ENCODE measurements at places on chromosomes 12 and 14.

DNA sequence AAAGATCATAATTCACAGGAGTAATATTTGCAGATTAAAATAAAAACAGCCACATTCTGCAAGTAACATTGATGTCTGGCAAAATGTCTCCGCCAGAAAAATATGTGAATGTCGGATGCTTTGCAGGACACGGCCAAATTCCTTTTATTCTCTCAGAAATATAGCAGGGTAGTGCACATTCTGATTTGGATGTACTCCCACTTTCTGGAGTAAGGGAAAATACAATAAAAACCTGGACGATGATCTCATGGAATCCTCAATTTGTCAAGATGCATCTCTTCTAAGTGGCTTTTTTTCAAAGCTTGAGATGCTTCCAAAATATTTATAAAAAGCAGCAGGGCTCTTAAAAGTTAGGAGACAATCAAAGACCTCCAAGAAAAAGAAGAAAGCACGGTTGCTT is 133.3 kb downstream of the TBX5 start:
- DNase-seq = no peak

GRCh38 chr14:91065266-91065665 is 4.8 kb upstream of the RPS6KA5 start:
- DNase-seq = no peak

DNA sequence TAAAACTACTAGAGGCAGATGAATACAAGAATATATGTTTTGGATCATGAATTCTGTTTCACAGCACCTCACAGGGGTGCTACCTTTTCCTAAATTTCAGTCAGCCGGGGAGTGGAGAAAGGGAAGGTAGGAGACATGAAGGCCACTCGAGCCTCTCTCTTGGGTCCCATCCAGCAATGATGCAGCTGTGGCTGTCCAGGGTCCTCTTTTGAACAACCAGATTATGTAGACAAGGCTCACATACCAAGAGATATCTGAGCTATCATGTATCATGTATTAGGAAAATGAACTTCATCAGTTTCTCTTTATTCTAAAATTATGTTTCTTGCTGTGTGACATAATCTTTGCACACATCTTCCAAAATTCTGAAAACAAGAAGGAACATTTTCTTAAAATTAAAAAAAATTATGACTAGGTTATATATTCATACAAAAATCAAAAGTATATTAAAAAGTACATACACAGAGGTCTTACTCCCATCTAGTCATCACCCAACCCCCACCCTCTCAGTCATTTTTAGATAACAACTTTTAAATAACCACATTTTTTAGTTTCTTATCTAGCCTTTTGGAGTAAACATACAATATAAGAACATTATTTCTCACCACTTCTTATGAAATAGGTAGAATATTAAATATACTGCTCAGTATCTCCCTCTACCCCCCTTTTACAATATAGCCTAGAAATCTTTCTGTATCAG is 88.7 kb downstream of the ACADS start:
- no peak for DNase-seq

GRCh38 chr12:112418273-112418607 is 507 bp upstream of the PTPN11 start:
- no peak for DNase-seq

- DNase-seq = no peak
Observed at GRCh38 chr14:33612197-33612505, 338.7 kb downstream of the EGLN3 start.

DNA sequence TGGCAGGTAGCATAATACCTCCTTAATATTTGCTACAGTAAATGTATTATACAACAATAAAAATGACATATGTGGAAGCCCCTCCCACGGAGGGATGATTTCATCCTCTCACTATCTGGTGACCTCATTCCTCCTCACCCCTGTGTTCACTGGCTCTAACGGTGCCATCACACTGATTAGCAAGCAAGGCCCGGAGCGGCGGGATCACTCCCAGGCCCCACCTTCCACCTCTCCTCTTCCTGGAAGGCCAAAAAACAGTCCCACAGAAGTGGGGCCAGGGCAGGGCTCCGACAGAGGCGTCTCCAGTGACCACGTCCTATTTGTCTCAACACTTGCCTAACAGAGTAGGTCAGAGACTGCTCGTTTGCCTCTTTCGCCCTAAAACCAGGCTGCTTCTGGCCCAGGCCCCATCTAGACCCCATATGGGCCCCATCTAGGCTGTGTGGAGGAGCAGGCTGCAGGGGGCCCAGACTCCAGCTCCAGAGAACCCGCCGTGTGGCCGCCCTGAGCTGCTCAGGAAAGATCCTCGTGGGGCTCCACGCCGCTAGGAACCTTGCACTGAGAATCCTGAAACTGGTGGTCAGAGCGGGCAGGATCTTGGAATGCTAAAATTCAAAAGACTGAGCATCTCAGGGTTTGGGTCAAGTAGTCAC is 3.7 kb downstream of the SELPLG start:
- peak; percentile 68 for DNase-seq

- no peak for DNase-seq
Observed at GRCh38 chr12:116015525-116015924, 262.0 kb downstream of the MED13L start.

GRCh38 chr12:51601241-51601640 is 10.2 kb downstream of the SCN8A start:
- no peak for DNase-seq

DNA sequence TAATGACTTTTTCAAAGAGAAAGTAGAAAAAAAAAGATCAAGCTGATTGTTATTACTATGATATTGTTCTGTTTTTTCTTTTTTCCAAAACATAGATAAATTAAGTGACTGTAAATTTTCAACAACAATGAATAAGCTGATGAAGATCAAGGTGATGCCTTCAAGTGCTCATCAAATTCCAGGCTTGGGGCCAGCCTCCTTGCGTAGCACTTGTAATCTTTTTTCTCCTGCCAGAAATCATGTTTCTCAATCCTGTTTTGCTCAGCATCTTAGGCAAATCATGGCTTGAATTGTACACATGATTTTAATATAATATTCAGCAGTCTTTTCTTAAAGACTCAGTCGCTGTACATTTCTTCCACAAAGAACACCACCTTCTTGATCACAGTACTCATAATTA is 333.2 kb downstream of the NPAS3 start:
- DNase-seq = no peak

GRCh38 chr12:91852634-91853033 is 293.0 kb downstream of the BTG1 start:
- DNase-seq = no peak

DNA sequence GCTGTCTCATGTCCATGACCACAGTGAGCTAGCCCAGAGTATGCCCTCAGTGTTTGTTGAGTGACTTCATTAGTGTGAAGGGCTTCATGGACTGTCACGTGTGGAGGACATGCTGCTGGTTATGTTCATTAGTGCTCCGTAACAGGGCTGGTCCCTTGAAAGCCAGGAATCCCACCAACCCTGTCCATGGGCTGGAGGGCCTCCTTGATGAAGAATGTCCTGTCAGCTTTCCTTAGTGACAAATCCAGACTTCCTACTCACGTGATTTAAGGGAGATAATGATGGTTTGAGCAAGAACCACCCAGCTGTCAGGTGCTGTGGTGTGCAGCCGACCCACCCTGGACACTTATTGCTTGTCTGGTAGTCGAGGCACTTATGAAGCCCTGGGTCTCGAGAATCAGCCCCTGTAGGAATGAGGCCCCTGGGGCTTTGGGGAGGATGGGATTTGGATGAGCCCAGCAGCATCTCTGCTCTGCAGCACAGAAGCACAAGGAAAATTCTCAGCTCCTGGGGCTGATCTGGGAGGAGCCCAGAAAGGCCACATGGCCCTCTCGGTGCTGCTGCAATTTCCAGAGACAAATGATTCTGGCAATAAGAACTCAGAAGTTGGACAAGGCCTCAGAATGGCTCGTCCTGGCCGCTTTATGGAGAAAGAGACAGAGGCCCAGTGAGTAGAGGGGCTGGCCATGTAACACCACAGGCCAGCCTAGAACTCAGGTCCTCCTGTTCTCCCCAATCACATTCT is 37.2 kb upstream of the FAM181A start:
- DNase-seq = no peak

DNA sequence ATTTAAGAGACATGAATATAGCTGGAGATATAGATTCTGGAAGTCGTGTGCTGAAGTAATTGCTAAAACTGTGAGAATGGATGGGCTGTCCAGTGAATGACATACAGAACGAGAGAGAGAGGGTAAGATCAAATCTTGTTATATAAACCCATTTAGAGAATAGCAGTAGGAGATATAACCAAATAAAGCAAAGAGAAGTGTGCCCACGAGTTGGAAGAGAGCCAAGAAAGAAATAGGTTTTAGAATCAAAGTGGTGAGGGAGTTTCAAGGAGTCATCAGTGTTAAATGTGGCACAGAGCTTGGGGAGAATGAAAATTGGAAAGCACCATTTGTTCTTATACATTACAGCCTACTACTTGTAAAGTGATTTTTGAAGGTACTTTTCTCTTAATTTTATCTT is 19.2 kb downstream of the TOGARAM1 start:
- no peak for DNase-seq

DNA sequence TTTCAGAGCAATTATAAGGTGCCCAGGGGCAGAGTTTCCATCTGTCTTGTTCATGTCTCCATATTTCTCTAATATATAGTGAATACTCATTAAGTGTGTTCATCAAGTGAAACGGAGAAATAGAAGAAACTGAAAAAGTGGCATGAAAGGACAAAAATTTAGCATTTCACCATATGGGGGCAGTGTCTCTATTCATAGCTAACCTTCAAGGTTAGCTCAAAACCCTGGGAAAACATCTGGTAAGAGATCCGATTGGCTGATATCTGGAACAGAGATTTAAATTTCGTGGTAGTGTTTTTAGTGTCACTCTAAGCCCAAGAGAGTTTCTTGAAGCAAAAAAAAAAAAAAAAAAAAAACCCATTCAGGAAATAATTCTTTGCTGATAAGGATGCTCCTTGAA is 367.5 kb downstream of the DAD1 start:
- no peak for DNase-seq

DNA sequence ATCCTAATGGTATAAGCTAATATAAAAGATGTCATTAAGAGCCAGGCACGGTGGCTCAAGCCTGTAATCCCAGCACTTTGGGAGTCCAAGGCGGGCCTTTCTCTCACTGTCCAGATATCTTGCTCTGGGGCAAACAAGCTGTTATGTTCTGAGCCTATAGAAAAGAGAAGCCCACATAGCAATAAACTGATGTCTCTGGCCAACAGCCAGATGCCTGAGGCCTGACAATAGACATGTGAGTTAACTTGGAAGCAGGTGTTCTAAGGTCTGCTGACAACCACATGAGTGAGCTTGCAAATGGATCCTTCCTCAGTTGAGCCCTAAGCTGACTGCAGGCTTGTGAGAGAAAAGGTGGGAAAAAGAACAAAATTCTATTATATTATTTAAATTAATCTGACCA is 25.0 kb downstream of the YAF2 start:
- no peak for DNase-seq

- DNase-seq = no peak
Observed at GRCh38 chr12:119461636-119462214, 127.2 kb downstream of the CCDC60 start.

- no peak for DNase-seq
Observed at GRCh38 chr12:130764475-130765185, 48.5 kb upstream of the RIMBP2 start.

DNA sequence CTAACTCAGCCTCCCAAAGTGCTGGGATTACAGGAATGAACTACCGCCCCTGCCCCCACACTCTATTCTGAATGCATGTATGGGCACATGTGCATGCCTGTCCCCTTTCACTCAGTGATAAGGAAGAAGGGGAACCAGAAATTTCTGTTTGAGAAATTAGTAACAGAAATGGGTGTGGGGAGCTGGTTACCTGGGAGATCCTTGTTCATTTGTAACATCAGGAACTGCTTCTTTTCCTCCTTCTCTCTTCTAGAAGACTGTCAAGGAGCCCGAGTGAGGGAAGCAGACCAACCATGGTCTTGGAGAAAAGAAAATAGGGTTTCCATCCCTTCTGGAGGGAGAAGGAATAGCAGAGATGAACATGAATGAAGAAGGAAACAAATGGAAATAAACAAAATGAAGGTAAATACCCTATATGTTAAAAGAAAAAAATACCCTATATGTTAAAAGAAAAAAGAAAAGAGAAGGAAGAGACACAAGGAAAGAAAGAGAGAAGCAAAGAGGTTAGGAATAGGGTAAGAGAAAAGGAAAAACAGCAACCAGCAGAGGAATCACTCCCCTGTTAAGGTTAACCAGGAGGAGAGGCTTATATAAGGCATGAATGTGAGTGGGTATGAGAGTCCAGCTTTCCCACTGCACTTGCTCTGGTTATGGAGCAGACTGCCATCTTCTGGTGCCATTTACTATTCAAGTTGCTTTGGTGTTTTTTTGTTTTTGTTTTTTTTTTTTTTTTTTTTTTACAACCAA is 3.3 kb downstream of the PPP1R3E start:
- no peak for DNase-seq

GRCh38 chr12:3747543-3747942 is 5.4 kb downstream of the CRACR2A start:
- no peak for DNase-seq

- no peak for DNase-seq
Observed at GRCh38 chr12:57231276-57232021, 1.9 kb downstream of the SHMT2 start.

DNA sequence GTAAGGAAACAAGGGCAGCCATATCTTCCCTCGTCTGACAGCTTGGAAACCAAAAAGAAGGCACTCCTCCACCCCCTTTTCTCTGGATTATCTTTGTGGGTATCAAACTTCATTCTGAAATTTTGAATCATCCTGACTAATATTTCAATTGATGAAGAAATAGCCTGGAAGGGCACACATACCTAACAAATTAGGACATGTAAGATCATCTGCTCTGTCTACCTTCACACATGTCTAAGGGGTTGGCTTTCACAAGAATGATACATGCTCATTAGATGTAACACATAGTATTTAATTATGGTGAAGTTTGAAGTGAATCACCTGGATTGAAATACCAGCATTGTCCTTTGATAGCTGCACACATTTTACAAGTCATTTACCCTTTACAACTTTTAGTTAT is 348.1 kb upstream of the RPL10L start:
- DNase-seq = no peak

- DNase-seq = no peak
Observed at GRCh38 chr12:47789712-47790489, 16.9 kb downstream of the SLC48A1 start.

- DNase-seq = no peak
Observed at GRCh38 chr12:11673666-11674461, 24.4 kb downstream of the ETV6 start.

DNA sequence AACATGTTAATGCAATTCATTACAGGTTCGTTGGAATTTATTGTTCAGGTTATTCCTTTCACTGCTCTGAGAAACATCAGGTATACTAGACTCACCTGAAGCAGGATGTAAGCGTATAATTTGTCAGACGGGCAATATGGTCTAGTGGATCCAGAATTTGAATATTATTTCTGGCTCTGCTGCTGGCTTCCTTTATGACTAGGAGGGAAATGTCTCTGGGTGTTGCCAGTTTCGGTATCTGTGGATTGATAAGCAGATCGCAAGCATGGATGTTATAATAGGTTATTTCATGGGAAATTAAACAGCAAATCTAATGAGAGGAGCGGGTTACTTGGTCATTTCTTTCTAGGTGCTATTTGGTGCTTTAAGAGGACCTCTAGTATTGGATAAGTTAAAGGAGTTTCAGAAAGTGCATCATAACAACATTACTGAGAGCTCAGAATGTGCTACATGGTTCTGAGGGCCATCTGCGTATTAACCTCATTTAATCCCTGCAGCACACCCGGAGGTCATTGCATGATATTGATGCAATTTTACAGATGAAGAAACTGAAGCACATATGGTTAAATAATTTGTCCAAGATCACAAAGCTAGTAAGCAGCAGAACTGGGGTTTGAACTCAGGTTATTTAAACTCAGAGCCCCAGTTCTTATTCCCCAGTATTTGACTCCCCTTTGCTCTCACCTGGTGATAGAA is 47.3 kb upstream of the BCAT1 start:
- no peak for DNase-seq
